ENCODE measurements at places on chromosomes 12 and 14. TPM values are rescaled to one million over a fixed set of nuclear protein-coding genes. Genes with fewer than 3 reads are reported as not detected.

DNA sequence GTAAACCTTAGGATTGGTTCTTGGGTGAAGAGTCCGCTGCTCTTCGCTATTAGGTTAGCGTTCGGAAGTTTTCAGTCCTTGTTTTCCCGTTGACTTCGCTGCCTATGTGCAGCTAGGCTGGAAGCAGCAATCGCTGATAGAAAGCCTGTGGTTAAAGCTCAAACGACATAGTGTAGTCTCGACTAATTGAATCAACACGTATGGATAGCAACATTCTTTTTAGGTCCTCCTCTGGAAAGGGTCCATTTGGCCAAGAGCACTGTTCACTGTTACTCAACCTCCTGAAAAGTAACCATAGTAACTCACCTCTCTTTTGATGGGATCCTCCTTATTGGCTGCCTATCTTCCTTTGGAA lies 355.5 kb downstream of the SNAPC1 start:
- no peak for ATAC-seq

The SMCO2 gene
- total RNA-seq: not detected

DNA sequence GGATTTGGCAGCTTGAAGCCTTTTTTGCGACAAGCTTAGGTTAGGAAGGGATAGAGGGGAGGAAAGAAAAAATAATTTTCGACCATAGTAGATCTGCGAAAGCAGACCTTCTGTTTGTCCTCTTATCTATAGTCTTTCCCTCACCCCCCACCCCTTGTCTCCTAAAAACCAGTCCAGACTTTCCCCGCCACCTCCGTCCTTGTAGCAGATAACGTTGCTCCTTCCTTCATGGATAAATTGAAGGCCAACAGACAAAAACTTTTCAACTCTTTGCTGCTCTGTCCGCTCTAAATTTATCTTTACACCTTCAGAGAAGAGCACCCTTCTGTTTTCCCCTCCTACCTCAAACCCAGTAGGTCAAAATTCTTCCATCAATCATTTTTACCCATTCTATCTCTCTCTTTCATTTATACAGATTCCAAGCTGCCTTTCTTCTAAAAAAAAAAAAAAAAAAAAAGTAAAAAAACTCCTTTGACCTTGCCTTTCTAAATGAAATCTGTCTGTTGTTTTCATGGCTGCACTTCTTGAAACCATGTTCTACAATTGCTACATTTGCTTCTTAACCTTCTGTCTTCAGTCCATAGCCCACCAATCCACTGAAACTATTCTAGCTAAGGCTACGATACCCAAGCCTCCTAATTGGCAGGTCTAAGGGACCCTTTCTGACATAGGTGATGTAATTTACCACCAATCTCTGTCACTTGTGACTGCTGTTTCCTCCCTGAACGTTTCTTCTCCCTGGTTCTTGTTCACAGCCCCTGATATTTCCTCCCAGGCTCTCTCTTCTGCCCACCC lies 11.1 kb upstream of the NEMF start:
- no peak for ATAC-seq

The TAS2R7 gene
- total RNA-seq: not detected

GRCh38 chr12:78226763-78227162 lies 396.1 kb downstream of the NAV3 start:
- peak; percentile 58 for ATAC-seq

The GRIP1 gene
- total RNA-seq: 49.2 TPM

The GPD1 gene
- total RNA-seq: 0.68 TPM

DNA sequence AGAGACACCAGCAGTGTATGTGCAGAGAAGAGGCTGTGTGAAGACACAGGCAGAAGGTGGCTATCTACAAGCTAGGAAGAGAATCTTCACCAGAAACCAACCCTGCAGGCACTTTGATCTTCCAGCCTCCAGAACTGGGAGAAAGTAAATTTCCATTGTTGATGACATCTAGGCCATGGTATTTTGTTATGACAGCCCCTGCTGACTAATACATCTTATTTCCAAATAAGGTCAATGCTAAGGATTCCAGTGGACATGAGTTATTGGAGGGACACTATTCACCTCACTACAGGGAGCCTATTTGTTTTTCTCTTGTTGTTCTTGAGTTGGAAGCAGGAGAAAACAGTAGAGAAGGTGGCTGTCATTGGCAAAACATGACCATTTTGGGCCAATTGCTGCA lies 88.5 kb upstream of the RIN3 start:
- no peak for ATAC-seq

DNA sequence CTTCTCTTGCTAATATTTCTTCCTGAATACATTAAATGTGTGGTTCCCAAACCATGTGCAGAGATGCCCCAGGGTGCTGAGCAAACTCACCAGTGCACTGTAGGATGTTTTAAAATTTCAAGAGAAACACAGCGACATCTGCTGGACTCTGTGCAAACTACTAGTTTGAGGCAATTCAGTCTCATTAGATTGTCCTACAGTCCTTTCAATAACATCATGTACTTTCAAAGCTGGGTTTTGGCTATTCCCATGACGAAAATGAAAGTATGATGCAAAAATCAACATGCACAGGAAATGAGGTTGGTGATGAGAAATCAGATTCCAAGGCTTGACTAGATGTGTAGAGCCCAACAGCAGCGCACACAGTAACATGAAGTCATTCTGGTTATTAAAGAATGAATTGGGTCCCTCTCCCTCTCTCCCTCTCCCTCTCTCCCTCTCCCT lies 66.3 kb downstream of the CLIP1 start:
- peak; percentile 69 for ATAC-seq

DNA sequence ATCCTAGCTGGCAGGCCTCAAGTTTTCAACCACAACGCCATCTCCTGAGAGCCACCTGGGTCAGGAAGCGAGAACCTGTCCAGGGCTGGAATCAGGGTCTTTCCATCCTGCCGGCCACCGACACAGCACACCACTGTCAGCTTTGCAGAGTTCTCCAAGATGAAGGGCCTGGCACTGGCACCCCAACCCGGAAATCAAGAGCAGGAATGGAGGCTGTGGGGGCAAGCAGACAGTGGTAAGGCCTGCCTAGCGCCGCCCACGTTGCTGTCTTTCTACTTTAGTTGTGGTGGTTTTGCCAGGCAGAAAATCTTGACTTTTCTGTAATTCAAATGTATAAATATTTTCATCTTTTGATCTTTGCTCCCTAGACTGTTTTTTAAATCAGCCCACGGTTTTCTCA lies 90.7 kb downstream of the ITPK1 start:
- ATAC-seq: no peak

- ATAC-seq: no peak
Measured at GRCh38 chr14:51682411-51682810, 30.7 kb downstream of the FRMD6 start.

The HCAR3 gene
- total RNA-seq: not detected

The RBM23 gene
- total RNA-seq: 48.7 TPM

DNA sequence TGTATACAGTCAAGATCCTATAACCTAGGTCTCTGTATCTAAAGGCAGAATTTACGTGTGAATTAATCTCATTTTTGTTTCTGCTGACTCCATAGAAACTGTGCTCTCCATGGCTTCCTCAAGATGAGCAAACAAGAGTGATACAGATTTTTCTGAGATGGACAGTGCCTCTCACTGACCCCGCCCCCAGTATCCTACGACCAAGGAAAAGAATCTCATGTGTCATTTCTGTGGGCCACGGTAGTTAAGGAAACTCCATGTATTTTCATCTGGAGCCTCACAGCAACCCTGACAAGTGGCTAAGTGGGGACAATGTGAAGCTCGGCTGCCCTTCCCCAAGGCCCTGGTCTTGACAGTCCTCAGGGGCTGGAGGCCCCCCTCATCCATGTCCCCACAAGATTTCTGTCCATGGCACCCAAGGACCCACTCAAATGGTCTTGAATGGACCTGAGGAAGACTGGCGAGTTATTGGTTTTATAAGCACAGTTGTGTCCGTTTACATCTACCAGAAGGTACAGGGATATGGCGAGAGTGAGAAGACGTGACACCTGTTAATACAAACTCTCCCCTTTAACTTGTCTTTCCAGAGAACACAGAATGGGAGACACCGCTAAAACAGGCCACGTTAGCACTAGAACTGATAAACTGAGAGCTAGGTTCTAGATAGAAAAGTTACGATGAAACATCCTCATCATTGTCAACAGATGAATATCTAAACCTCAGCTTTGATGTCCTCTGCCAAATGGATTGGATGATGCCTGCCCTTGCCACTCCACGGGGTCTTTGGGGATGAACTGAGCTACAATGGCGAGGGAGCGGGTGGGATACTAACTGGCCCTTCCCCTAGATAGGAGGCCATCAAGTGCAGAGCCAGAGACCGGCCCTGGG lies 108.4 kb upstream of the EGLN3 start:
- peak; percentile 36 for ATAC-seq

The AHNAK2 gene
- 1.5 TPM for total RNA-seq

DNA sequence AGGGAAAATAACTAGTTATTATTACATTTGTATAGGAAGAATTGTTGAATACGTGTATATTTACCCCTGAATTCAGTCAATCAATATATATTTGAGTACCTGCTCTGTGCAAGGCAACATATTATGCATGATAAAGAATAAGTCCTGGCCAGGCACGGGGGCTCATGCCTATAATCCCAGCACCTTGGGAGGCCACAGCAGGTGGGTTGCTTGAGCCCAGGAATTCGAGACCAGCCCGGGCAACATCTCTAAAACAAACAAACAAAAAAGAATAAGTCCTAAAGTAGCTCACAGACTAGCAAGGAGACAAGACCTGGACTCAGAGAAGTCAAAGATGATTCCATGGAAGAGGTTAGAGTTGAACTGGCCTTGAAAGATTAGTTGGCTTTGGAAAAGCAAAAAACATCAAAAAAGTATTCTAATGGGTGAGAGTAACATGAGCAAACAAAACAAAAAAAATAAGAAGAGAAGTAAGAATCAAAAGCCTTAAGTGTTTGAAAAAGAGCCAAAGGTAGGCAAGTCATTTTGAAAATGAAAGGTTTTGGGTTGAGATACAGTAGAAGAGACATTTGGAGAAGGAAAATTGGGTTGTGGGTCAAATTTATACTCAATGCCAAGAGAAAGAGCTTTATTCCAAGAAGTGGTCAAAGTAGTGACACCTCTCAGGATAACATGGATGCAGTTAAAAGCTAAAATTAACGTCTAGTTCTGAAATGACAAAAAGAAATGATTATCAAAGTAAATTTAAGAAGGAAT lies 115.2 kb upstream of the BCAT1 start:
- no peak for ATAC-seq

- ATAC-seq: peak; percentile 80
Measured at GRCh38 chr12:105067511-105068031, 16.7 kb downstream of the ALDH1L2 start.

The C12orf43 gene
- total RNA-seq: 15.1 TPM

DNA sequence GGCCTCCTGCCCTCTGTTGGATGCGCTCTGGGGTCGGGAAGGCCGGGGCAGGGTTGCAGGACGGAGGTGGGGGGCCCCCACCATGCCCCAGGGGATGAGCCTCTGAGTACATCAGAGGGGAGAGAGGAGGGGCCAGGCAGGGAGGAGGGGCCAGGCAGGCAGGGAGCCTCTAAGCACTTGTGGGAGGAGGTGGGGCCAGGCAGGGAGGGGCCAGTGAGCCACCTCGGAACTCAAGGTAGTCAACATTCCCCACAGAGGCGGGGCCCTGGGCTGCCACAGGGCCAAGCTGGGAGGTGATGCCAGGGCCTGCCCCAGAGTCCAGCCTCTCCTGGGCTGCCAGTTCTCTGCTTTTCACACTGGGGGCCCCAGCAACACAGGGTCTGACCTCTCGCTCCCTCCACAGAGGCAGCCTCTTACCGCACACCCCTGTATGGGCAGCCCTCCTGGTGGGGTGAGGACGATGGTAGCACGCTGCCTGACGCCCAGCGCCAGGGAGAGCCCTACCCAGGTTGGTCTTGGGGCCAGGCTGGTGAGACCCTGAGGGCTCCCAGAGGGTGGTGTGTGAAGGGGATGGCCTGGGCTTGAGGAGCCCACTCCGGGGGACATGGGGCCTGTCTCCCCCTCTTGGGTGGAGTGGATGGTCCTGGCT lies 17.4 kb downstream of the CEP170B start:
- peak; percentile 68 for ATAC-seq
